ENCODE measurements at places on chromosomes 2 and 18.

GRCh38 chr2:239910404-239910803, 114.7 kb downstream of the NDUFA10 start:
- DNase-seq, result no peak

GRCh38 chr2:222669353-222669752, 2.1 kb upstream of the MOGAT1 start:
- no peak for DNase-seq

DNA sequence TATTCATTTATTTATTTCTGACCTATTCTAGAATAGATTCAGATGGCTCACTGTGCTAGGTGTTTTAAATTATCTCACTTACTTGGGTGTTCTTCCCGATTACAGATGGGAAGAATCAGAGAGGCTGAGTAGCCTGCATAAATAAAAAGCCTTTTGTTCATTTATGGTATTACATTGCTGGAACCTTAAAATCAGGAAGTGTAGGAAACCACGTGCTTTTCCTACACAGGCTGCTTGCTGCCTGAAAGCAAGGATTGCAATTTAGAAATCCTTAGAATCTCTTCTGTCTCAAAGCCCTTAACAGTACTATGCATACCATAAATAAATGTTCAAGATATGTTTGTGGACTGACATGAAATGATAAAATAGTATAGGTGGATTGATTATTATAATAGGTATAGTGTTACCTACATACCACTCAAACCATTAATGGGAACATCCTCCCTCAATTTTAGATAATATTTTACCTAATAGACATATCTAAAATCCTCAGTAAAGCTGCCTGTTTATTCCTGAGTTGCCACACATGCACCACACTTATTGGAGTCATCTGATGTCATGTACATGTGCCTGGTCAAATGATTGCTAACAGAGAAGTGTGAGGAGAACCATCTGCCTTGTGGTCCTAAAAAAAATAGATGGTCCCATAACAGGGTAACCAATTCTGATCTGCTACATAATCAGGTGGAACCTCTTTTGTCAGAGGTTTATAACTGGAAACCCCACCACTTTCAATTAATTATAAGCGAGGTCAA, 73.5 kb upstream of the C2orf15 start:
- DNase-seq, result no peak

DNA sequence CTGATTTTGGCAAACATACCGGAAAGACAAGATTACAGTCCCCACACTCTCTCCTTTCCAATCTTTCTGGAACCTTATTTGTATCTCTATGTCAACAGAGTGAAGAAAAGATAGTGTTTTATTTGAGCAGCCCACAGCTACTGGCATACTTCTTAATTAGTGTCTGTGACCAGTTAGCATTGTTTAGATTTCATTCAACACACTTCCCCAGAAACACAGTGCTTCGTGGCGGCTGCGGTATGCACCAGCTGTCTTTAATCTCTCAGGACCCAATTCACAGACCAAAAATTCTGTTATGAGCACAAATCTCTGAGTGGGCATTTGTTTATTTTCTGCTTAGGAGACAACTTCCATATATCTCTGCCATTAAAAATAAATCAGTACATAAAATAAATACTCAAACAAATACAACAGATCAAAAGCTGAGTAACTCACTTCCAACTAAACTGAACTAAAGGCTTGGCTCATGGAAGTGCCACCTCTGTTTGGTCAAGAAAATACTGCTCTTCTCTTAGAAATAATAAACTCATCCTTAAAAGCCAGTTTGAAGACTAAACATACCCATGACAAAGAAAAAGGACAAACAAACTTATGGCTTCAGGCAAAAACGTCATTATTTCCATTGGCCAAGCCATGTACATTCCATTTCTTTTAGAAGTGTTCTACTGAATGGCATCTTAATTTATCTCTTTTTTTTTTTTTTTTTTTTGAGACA, 392.4 kb downstream of the TXNL1 start:
- no peak for DNase-seq

DNA sequence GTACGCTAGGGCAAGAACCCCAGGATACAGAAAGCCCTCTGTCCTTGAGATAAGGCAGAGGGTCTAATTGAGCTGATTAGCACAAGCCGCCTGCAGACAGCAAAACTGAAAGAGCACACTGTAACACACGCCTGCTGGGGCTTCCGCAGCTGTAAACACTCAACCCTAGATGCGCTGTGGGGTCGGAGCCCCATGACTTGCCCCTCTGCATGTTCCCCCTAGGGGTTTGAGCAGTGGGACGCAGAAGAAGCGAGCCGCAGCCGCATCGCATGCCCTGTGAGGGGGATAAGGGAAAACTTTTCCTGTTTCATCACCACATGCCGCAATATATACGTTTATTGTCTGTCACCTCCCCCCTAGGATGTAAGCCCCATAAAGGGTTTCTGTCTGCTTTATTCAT, 384.6 kb downstream of the PLCL1 start:
- DNase-seq, result no peak

All from LoVo (cell line).